ENCODE measurements at places on chromosomes 1 and 21. TPM values are rescaled to one million over a fixed set of nuclear protein-coding genes. Genes with fewer than 3 reads are reported as not detected.

SLC44A5 gene
- 0.18 TPM for total RNA-seq

OR2G6 gene
- total RNA-seq: not detected

ENAH gene
- total RNA-seq: 133 TPM

MAB21L3 gene
- not detected for total RNA-seq

AIRE gene
- total RNA-seq: not detected

KDF1 gene
- 3.2 TPM for total RNA-seq

SELENBP1 gene
- total RNA-seq: 5.9 TPM

ESRRG gene
- not detected for total RNA-seq

ZC3H12A gene
- 9.4 TPM for total RNA-seq

NBPF14 gene
- 19.7 TPM for total RNA-seq

LCE3D gene
- total RNA-seq: not detected

RASSF5 gene
- 1.6 TPM for total RNA-seq

- H3K27ac ChIP-seq: no peak overlapping the region
- no peak for DNase-seq
- no peaks in the 10 kb centered on the region for H3K27me3 ChIP-seq
- no peak overlapping the region for H3K4me3 ChIP-seq
Observed at GRCh38 chr1:66119148-66119547, 326.5 kb downstream of the PDE4B start.

DNA sequence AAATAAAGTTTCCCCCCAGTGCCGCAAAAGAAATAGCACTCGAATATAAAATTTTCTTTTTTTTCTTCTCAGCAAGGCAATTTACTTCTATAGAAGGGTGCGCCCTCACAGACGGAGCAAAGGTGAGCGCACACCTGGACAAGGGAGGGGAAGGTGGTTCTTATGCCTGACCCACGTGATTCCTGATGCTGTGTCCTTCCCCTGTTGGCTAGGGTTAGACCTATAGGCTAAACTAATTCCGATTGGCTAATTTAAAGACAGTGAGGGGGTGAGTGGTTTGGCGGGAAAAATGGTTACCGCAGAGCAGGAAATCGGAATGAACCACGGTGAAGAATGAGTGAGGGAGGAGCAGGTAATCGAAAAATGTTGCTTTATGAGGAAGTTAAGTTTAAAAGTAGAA lies 607 bp upstream of the FAAH start:
- peaks cover 11% of the 10 kb centered on the region for H3K4me1 ChIP-seq
- no peaks in the 10 kb centered on the region for H3K27me3 ChIP-seq
- H3K4me3 ChIP-seq: peak overlapping the region; percentile 44
- H3K27ac ChIP-seq: no peak overlapping the region
- DNase-seq: no peak

DNA sequence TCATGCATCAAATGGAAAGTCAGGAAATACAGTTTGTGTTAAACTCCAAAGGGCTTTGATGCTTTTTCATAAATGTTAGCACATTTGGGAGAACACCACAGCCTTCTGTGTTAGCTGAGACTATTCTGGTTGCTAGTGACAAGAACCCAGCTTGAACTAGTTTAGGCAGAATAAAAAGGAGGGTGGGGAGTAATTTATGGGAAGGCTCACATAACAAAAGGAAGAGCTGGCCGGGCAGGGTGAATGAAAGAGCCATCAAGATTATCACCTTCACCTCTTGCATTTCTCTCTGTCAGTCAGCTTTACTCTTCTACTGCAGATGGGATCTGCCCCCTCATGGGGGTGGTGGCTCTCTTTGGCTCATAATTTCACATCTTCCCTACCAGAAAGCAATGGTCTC lies 75.4 kb upstream of the VTCN1 start:
- no peaks in the 10 kb centered on the region for H3K27me3 ChIP-seq
- H3K4me1 ChIP-seq: no peaks in the 10 kb centered on the region
- no peaks in the 10 kb centered on the region for H3K36me3 ChIP-seq
- no peak for DNase-seq

GRCh38 chr21:46253610-46254124 lies 25.1 kb upstream of the LSS start:
- H3K36me3 ChIP-seq: peaks cover 12% of the 10 kb centered on the region
- H3K4me3 ChIP-seq: no peak overlapping the region
- DNase-seq: no peak

- DNase-seq: no peak
- no peaks in the 10 kb centered on the region for H3K27me3 ChIP-seq
- no peak overlapping the region for H3K27ac ChIP-seq
- no peaks in the 10 kb centered on the region for H3K4me1 ChIP-seq
- H3K4me3 ChIP-seq: no peak overlapping the region
Observed at GRCh38 chr1:213604477-213604876, 383.3 kb upstream of the PROX1 start.

GRCh38 chr1:169207797-169208520 lies 101.5 kb downstream of the ATP1B1 start:
- H3K4me1 ChIP-seq: no peaks in the 10 kb centered on the region
- no peak overlapping the region for H3K4me3 ChIP-seq
- no peaks in the 10 kb centered on the region for H3K27me3 ChIP-seq
- H3K36me3 ChIP-seq: no peaks in the 10 kb centered on the region

DNA sequence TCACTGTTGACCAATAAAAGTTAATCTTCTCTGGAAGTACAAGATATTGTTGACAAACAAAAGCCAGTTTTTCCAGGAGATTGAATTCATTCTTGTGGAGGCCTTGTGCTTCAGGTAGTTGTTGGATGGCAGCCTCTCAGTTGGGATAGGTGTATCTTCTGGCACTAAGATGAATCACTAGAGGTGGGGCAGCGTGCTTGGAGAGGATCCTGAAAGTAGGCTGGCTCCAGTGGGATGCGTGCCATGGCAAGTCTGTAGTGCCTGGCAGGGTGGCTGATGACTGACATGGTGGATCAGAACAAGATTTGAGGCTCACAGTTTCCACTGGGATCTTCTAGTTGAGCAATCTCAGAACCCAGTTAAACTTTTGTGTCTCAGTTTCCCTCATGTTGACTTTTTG lies 2.4 kb downstream of the VPS13D start:
- no peaks in the 10 kb centered on the region for H3K27me3 ChIP-seq
- peaks cover 10% of the 10 kb centered on the region for H3K4me1 ChIP-seq
- DNase-seq: no peak
- H3K36me3 ChIP-seq: peaks cover 5% of the 10 kb centered on the region
- H3K4me3 ChIP-seq: no peak overlapping the region
- no peak overlapping the region for H3K27ac ChIP-seq

DNA sequence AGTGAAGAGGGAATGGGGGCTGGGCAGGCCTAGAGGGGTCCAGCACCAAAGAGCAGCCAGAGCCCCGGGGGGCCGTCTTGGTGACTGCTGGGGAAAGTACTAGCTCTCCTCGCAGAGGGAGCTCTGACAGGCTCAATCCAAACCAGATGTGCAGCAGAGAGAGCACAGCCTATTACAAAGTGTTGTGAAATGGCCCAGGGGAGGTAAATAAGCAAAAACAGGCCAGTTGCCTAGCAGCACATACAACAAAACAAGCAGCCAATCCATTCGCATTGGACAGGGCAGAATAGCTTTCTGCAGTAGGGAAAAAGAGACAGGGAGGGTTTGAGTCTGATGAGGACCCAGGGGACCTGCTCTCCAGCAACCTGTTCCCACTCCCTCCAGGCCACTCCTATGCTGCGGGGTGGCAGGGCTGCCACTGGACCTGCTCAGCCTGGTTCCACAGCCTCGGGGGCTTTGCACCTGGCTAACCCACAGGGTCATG lies 239.6 kb upstream of the FGGY start:
- H3K27me3 ChIP-seq: no peaks in the 10 kb centered on the region
- H3K36me3 ChIP-seq: no peaks in the 10 kb centered on the region
- H3K4me3 ChIP-seq: no peak overlapping the region
- H3K27ac ChIP-seq: no peak overlapping the region

GRCh38 chr1:77202751-77203150 lies 16.5 kb downstream of the PIGK start:
- no peak overlapping the region for H3K27ac ChIP-seq
- no peaks in the 10 kb centered on the region for H3K36me3 ChIP-seq
- no peaks in the 10 kb centered on the region for H3K4me1 ChIP-seq

DNA sequence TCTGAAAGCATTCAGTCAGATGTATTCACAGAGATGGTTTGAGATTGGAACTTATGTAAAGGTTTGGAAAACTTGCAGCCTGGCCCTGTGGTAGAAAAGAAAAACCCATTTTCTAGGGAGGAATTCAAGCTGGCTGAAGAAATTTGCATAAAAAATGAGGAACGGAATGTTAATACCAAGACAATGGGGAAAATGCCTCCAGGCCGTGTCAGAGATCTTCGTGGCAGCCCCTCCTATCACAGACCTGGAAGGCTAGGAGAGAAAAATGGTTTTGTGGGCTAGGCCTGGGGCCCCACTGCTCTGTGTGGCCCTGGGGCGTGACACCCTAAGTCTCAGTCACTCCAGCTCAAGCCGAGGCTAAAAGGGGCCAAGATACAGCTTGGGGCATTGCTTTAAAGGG lies 26.7 kb downstream of the NME7 start:
- no peak overlapping the region for H3K4me3 ChIP-seq
- H3K27me3 ChIP-seq: no peaks in the 10 kb centered on the region
- H3K27ac ChIP-seq: no peak overlapping the region
- DNase-seq: no peak

- H3K4me3 ChIP-seq: no peak overlapping the region
- H3K36me3 ChIP-seq: no peaks in the 10 kb centered on the region
- DNase-seq: no peak
- no peaks in the 10 kb centered on the region for H3K27me3 ChIP-seq
Observed at GRCh38 chr1:225611537-225612223, 41.2 kb downstream of the ENAH start.

- H3K36me3 ChIP-seq: no peaks in the 10 kb centered on the region
- DNase-seq: no peak
- no peak overlapping the region for H3K4me3 ChIP-seq
- H3K4me1 ChIP-seq: no peaks in the 10 kb centered on the region
- H3K27me3 ChIP-seq: no peaks in the 10 kb centered on the region
- H3K27ac ChIP-seq: no peak overlapping the region
Observed at GRCh38 chr1:107683191-107683657, 281.8 kb downstream of the VAV3 start.

GRCh38 chr1:67285780-67286488 lies 21.7 kb upstream of the IL12RB2 start:
- no peak for DNase-seq
- no peaks in the 10 kb centered on the region for H3K36me3 ChIP-seq
- H3K4me3 ChIP-seq: no peak overlapping the region
- no peaks in the 10 kb centered on the region for H3K4me1 ChIP-seq
- no peak overlapping the region for H3K27ac ChIP-seq

DNA sequence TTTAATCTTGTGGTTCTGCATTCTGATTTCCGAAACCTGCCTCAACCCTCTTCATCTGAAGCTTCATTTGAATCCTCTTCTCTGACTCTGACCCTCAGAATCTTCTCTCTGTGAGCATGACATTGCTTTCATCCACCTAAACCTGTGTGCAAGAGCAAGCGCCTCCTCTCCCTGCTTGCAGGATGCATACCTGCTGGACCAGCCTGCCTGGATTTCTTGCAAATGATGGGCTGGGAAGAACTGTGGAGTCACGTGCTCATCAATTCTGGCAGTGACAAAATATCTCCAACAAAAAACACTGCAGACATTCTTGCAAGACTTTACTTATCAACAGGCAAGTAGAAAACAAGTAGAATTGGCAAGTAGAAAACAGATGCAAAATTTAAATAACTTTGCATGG lies 20.8 kb upstream of the SLC35F3 start:
- no peak overlapping the region for H3K27ac ChIP-seq
- no peak for DNase-seq
- H3K4me3 ChIP-seq: no peak overlapping the region
- no peaks in the 10 kb centered on the region for H3K4me1 ChIP-seq
- no peaks in the 10 kb centered on the region for H3K36me3 ChIP-seq

- H3K36me3 ChIP-seq: no peaks in the 10 kb centered on the region
- no peak for DNase-seq
- H3K27me3 ChIP-seq: no peaks in the 10 kb centered on the region
- H3K4me1 ChIP-seq: no peaks in the 10 kb centered on the region
Observed at GRCh38 chr1:14842891-14843290, 244.4 kb downstream of the KAZN start.

GRCh38 chr1:94334764-94335163 lies 83.4 kb upstream of the ABCD3 start:
- DNase-seq: no peak
- peak overlapping the region; percentile 100 for H3K27ac ChIP-seq
- peaks cover 48% of the 10 kb centered on the region for H3K4me1 ChIP-seq
- no peaks in the 10 kb centered on the region for H3K36me3 ChIP-seq
- no peak overlapping the region for H3K4me3 ChIP-seq

DNA sequence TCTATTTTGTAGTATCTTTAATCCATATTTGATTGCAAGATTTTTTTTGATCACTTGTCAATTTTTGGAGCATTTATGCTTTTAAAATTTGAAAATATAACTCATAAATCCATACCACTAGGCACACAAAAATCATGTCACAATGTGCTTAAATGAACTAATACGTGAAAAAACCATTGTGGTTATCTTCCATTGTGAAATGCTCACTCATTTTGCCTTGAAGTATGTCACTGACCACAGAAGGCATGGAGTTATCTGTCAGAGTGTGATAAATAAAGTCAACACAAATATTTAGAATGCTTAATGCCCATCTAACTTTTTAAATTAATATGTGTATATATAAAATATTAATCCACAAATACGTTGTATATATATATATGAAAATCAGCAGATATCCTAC lies 347.2 kb downstream of the PTPRC start:
- H3K4me1 ChIP-seq: no peaks in the 10 kb centered on the region

GRCh38 chr1:165313903-165314302 lies 42.6 kb downstream of the LMX1A start:
- H3K36me3 ChIP-seq: no peaks in the 10 kb centered on the region
- no peak overlapping the region for H3K4me3 ChIP-seq
- no peaks in the 10 kb centered on the region for H3K4me1 ChIP-seq
- no peaks in the 10 kb centered on the region for H3K27me3 ChIP-seq
- H3K27ac ChIP-seq: no peak overlapping the region

DNA sequence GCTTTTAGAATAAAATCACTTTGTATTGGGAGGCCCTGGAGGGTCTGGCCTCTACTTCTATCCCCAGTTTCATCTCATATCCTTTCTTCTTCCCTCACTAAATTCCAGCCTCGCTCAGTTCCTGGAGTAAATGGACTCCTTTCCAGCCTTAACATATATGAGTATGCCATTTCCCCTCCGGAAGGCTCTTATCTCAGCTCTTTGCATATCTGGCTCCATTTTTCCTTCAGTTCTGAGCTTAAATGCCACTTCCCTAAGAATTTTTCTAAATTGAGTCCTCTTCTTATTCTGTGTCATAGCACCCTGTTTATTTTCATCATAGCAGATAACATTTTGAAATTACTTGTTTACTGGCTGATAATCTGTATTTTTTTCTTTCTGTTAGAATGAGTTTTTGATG lies 20.2 kb upstream of the DUSP10 start:
- no peaks in the 10 kb centered on the region for H3K4me1 ChIP-seq
- no peak overlapping the region for H3K4me3 ChIP-seq
- no peaks in the 10 kb centered on the region for H3K27me3 ChIP-seq
- DNase-seq: no peak

DNA sequence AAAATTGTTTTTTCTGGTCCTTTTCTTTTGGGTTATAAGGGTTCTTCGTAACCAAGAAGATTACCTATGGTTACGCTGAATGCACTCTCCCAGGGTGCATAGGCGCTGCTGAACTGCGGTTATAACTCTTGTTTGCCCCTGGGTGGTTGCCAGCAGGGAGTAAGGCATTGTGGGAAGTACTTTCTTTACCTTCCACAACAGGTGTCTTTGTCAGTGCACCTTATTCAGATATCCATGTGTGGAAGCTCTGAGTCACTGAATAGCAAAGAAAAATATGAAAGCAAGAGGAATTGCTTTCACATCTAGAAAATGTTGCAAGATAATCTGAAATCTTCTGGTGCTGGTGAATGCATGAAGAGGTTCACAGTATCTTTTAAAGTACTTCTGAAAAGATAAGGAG lies 124.4 kb upstream of the CACYBP start:
- H3K27ac ChIP-seq: no peak overlapping the region
- H3K36me3 ChIP-seq: no peaks in the 10 kb centered on the region
- H3K27me3 ChIP-seq: no peaks in the 10 kb centered on the region
- H3K4me3 ChIP-seq: no peak overlapping the region
- H3K4me1 ChIP-seq: no peaks in the 10 kb centered on the region
